ENCODE measurements at places on chromosomes 7 and 10.

GRCh38 chr10:26474026-26474425 is 35.9 kb downstream of the APBB1IP start:
- DNase-seq = no peak

GRCh38 chr7:55325371-55325792 is 39.8 kb upstream of the LANCL2 start:
- DNase-seq = no peak

GRCh38 chr10:45106236-45106856 is 105.6 kb downstream of the ZNF22 start:
- no peak for DNase-seq

- DNase-seq = no peak
Measured at GRCh38 chr10:9926881-9927280, 1090.8 kb upstream of the CELF2 start.

- no peak for DNase-seq
Measured at GRCh38 chr7:91397096-91397495, 132.9 kb downstream of the FZD1 start.

DNA sequence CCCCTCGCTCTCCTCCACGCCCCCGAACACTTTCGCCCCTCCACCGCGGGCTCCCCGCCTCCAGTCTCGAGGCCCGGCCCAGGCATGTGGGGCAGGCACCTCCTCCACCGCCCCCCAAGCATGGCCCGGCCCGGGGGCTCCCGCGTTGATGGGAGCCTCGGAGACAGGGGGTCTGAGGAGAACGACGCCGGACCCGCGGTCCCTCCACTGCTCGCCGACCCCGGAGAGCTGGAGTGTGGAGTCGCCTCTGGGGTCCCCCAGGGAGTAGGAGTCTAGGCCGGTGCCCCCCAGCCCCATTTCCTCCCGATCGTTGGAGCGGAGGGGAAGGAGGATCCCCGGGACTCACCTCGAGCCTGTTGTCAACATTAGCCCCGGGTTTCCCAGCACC is 206 bp downstream of the UPF2 start:
- peak; percentile 52 for DNase-seq

- no peak for DNase-seq
Measured at GRCh38 chr10:62008946-62009345, 107.4 kb downstream of the ARID5B start.

DNA sequence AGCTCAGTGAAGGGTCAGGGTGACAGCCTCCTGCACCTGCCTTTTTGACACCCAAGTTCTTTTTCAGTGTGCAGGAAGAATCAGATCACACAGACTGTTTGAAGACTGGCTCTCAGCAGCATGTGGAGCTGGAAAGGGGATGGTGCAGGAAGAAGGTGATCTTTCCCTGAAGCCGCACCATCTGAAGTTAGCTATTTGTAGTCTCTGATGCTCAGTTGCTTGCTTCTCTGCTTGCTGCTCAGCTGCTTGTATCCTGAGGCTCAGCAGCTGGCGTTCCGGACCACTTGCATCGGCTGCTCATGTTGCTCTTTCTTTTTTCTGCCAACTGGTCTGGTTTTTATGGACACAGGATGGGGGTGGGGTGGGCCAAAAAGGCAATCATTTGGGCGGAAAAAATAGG is 15.8 kb upstream of the DNMBP start:
- DNase-seq = no peak

DNA sequence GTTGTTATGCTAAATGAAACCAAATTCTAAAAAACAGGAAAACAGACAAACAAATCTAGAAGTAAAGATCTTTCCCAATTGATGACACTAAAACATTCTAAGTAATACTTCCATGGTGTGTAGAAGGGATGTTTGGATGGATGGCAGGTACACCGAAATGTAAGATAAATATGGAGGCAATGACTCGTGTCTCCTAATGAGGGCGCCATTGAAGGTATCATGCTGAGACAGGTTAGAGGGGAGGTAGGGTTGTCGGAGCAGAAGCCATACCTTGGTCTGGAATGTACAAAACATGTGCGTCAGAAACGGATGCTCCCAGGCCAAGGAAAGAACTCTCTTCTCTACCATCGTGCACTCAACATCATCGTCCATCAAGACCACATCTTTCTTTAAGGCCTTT is 101.4 kb downstream of the PRKCQ start:
- DNase-seq = no peak

DNA sequence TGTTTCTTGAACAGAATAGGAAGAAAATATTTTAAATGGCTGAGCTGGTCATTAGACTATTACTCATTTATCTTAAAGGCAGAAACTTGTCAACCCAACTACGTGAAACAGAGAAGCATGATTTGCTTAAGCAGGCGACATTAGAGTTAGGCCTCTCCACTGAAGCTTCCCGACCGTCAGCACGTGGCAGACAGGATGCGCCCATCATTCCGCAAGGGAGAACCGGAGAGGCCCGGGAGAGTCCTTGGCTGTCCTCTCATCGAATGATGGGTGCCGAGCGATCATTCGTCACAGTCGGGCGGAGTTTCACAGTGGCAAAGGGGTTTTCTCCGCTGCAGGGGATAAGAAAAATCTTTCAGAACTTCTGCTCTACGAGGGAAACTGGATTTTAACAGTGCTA is 11.8 kb downstream of the BRI3 start:
- no peak for DNase-seq

- no peak for DNase-seq
Measured at GRCh38 chr10:59373071-59373470, 10.7 kb upstream of the FAM13C start.

DNA sequence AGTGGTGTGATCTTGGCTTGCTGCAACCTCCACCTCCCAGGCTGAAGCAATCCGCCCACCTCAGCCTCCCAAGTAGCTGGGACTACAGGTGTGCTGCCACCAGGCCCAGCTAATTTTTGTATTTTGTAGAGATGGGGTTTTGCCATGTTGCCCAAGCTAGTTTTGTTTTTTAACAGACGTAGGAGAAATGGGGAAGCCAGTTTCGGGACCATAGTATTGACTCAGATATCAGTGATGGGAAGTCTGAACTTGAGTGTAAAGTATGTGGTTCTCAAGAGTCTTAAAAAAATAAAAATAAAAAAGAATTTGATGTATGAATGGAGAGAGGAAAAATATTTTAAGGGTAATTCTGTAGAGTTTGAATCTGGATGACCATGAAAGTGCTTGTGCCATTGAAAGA is 34.2 kb downstream of the SP4 start:
- no peak for DNase-seq

- DNase-seq = no peak
Measured at GRCh38 chr10:118495499-118495898, 99.9 kb downstream of the PRLHR start.

DNA sequence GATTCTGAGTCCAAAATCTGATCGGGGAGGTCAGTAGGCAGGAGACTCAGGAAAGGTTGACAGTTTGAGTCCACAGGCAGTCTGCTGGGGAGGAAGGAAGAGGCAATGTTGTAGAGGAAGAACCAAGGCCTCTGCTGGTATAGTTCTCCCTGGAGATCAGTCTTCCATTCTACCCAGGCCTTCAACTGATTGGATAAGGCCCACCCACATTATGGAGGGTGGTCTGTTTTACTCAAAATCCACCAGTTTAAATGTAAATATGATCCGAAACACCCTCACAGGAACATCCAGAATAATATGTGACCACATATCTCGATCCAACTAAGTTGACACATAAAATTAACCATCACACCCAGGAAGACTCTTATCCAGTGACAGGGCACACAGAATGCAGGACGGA is 425.3 kb upstream of the ZMIZ1 start:
- DNase-seq = no peak
